ENCODE measurements at places on chromosomes 3 and 15.

GRCh38 chr3:10527295-10528001, 22.1 kb upstream of the ATP2B2 start:
- no peak for DNase-seq

GRCh38 chr3:50226888-50227389, 9.1 kb upstream of the GNAI2 start:
- no peak for DNase-seq

DNA sequence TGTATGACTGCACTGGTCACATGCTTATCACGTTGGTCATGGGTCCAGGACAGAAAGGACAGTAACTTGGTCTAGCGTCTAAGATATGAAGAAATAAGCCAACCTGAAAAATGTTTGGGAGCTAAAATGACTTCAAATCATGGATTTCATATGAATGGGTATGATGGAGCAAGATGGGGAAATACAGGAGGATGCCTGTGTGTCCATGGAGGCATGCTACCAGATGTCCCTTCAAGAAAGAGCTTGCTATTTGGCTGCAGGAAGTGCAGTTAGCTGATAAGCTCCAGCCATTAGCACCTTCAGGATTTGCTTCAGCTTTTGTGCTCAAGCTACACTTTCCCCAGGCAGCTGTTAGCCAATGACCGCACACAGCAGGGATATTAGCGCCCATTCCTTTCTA, 164.6 kb upstream of the THBS1 start:
- no peak for DNase-seq

DNA sequence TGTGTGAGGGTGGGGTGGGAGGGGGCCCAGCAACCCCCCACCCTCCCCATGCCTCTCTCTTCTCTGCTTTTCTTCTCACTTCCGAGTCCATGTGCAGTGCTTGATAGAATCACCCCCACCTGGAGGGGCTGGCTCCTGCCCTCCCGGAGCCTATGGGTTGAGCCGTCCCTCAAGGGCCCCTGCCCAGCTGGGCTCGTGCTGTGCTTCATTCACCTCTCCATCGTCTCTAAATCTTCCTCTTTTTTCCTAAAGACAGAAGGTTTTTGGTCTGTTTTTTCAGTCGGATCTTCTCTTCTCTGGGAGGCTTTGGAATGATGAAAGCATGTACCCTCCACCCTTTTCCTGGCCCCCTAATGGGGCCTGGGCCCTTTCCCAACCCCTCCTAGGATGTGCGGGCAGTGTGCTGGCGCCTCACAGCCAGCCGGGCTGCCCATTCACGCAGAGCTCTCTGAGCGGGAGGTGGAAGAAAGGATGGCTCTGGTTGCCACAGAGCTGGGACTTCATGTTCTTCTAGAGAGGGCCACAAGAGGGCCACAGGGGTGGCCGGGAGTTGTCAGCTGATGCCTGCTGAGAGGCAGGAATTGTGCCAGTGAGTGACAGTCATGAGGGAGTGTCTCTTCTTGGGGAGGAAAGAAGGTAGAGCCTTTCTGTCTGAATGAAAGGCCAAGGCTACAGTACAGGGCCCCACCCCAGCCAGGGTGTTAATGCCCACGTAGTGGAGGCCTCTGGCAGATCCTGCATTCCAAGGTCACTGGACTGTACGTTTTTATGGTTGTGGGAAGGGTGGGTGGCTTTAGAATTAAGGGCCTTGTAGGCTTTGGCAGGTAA, 8.1 kb downstream of the FAM131A start:
- DNase-seq, result no peak

- no peak for DNase-seq
These were observed 416.4 kb upstream of the PDZRN3 start for GRCh38 chr3:74041068-74041675.

- no peak for DNase-seq
These were observed 848 bp downstream of the NCEH1 start for GRCh38 chr3:172709774-172710663.

GRCh38 chr3:192850451-192850981, 67.1 kb downstream of the MB21D2 start:
- DNase-seq, result peak; percentile 55

DNA sequence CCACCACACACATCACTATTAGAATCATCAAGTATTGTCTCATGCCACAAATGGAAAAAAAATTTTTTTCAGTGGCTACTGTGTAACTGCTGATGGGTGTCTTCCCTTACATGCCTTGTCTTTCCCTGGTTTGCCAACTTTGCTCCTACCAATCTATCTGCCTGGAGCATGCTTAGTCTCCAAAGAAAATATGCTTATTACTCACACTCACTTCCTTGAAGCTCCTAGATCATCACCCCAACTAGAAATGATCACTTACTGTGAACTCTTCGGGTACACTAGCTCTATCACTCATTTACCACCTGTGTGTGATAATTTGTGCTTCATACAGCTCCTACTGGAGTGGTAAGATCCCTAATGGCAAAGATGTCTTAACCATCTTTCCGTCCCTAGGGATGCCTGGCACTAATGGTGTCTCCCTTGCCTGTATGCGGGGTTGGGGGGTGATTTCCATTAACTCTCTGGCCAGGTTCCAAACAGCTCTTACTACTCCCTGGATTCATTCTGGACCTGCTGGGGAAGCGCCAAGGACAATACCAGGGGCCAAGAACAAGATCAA, 799 bp downstream of the VPS33B start:
- no peak for DNase-seq

- no peak for DNase-seq
These were observed 2.7 kb downstream of the PDCD7 start for GRCh38 chr15:65130941-65131340.

DNA sequence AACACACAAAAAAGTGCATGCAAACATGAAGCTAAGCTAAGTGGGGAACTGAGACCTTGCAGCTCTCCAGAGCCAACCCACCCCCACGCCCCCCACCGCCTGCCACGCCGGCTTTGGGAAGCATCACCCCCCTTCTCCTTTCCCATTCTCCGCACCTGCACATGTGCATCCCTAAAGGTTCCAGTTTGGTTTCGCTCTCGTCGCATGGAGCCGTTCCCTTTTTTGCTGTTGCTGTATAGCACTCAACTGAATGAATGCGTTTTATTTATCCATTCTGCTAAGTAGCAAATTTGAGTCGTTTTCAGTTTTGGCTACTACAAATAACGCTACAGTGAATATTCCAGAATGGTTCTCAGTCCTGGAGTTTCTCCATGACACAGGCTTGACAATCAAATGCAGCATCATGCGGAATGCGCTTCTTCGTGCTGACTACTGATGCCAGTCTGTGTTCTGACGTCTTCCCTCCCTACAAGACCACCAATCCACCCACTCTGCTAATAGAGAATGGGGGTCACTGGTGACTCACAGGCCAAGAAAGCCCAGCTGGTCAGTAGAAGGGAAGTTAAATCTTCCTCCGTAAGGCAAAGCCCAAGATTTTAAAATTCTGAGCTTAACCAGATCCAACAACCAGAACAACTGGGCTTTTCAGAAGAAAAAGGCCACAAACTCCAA, 115.3 kb downstream of the XXYLT1 start:
- DNase-seq, result no peak

DNA sequence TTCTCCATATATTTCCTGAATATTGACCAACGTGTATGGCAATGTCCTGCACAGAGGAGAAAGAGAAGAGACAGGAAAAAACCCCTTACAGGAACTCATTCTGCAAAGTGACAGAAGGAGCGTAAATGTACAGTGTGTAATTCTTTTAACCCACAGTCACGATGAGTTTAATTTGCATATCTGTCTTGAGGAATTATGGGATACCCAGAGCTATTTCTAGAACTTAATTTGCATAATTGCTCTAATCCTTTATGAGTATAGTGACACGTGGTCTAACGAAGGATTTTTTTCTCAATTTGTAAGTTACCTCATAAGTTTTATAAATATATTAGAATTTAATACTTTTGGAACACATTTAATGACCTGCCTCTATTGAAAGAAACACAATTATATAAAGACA, 9.8 kb downstream of the GPR27 start:
- no peak for DNase-seq

DNA sequence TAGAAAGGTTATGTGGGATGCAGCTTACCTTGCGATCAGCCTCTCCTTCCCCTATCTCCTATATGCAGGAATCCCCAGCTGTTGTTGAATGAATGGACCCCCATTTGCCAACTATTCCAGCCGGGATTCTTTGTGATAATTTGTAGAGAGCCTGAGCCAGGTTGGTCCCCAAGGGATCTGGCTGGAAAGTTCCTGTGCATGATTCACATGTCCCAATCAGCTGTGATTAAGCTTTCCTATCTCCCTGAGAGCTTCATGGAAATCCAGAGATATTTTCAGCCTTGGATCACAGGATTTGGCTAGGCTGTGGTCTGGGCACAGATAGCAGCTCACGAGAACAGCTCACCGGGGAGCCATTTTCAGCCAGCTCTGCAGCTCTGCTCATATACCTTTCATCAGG, 76.7 kb downstream of the ARNT2 start:
- no peak for DNase-seq

DNA sequence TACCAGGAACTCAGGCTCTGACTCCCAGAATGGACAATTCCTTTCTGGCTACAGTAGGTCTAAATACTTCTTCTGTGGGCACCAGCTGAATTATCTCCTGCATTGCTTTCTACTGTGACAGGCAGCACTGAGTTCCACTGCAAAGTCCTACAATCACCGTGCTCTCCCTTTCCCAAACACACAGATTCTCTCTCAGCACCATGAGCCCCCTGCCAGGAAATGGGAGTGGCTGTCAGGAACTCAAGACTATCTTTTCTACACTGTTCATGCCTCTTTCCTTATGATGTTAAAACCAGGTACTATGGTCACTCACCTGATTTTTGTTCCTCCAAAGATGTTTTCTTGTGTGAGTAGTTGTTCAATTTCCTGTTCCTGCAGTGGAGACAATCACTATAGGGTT, 383.4 kb downstream of the EPHA6 start:
- DNase-seq, result no peak

- no peak for DNase-seq
These were observed 28.4 kb upstream of the AKAP13 start for GRCh38 chr15:85351965-85352364.

GRCh38 chr3:52046186-52046901, 10.0 kb downstream of the DUSP7 start:
- DNase-seq, result no peak

DNA sequence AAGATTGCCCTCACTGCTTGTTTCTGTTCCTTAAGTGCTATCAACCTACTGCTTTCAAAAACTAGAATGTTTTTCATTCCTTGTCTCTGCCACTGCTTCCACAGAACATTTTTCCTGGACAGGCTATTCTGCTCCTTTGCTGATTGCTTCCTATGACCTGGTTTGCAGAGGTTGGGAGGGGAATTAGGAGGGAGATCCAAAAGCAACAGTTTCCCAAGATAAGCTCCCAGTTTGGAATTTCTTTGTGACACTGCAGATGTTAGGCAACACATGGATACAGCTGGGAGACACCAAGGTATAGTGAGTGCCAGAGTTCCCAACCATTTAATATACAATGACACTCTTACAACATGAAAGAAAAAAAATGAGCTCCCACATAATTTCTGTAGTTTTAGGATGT, 1036.5 kb downstream of the ROBO2 start:
- no peak for DNase-seq

DNA sequence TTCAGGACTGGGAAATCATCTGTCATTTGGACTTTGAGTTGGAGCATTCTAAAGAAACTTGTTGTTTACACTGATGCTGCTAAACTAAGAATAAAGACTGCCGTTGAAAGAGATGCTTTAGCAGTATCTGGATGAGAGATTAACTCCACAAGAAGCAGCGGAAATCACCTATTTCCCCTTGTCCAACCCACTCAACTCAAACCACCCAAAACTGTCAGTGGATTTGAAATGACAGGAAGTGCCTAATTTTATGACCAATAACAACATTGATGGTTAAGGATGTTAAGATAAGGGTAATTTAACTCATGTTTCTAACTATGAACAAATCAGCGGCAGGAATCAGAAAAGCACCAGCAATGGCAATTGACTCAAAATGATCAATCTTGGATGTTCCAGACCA, 110.8 kb upstream of the NR2F2 start:
- no peak for DNase-seq

- no peak for DNase-seq
These were observed 267.4 kb upstream of the GADL1 start for GRCh38 chr3:31161889-31162288.

DNA sequence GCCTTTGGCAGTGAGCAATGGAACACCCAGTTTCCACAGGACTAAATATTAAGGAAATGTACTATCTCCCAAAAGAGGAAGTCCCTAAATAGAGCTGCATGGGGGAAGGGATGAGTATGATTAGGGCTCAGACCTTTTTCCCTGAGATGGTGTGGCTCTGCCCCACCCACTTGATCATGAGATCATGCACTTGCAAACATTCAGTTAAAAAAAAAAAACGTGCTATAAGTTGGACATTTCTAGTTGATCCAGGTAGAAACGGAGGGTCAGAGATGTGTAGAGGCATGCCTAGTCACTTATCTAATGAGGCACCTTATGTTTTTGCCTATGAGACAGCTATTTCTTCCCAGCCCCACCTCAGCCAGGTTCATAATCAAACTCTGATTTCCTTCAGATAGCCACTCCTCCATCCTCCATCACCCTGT, 24.5 kb upstream of the SSR3 start:
- no peak for DNase-seq

- no peak for DNase-seq
These were observed 627.0 kb upstream of the TBL1XR1 start for GRCh38 chr3:177824190-177824786.

GRCh38 chr15:91258415-91258759, 158.3 kb downstream of the SV2B start:
- peak; percentile 3 for DNase-seq

DNA sequence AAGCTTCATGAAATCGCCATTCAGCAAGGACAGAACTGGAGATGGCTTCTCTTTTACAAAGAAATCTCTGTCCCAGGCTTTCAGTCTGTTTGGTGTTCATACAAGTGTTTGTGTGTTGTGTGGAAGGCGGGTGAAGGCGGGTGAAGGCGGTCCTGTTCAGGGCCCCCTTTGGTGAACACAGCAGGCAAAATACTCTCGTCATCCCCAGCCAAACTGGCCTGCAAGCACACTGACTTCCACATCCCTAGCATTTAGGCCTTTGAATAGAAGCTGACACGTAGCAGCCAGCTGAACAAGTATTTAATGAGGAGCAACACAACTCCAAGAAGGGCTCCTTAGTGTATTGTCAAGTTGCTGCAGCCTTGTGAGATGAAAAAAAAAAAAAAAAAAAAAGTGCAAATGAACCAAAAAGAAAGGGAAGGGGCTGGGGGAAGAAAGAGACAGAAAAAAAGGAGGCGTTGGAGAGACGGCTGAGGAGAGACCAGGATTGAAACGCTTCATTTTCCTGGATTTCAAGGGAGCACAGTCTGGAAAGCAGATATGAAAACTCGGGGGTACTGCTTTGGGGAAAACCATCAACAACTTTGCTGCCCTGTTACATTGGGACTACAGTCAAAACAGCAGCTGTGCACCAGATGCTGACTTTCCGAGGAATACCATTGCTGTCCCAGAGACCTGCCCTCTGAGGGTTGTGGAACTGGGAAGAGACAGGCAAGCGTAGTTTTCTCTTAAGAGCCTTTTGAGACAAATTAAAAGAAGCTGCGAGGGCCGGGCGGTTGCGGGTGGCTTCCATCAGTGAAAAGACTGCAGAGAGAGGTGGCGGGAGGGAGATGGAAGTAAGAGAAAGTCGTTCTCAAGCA, 74.6 kb downstream of the TGFBR2 start:
- DNase-seq, result no peak
